ENCODE measurements at places on chromosomes 12 and 14.

DNA sequence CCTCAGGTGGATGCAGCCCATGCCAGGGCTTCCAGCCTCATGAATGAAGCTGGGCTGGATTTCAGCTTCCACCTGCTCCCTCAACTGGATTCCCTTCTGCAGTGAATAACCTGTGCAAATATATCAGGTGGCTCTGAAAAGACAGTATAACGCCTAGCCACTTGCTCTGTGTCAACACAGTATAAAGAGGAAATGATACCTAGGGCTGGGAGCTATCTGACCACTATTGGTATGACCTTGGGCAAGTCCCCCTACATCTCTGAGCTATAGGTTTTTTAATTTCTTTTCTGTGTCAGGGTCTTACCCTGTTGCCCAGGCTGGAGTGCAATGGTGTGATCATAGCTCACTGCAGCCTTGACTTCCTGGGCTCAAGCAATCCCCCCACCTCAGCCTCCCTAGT is 19.8 kb downstream of the ISM2 start:
- no peak for DNase-seq

DNA sequence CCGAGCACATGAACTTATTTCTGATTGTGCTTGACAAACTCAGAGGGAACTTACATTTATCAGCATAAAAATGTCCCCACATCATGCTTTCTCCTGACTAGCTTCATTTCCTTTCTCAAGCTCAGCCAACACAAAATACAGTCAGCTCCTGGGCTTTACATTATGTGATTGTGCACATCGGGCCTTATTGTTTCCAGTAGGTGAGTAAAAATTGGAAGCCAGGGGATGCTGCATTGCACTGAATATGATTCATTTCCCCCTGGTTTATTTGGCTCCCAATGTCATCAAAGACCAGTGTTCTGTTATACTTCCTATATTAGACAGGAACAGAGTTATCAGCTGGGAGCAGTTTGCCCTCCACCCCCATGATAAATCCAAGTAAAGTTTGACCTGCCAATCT is 521.8 kb downstream of the RMST start:
- no peak for DNase-seq

- peak; percentile 81 for DNase-seq
Measured at GRCh38 chr14:76227450-76228050, 75.8 kb downstream of the GPATCH2L start.

GRCh38 chr12:15629761-15630160 is 159.4 kb downstream of the EPS8 start:
- peak; percentile 79 for DNase-seq

DNA sequence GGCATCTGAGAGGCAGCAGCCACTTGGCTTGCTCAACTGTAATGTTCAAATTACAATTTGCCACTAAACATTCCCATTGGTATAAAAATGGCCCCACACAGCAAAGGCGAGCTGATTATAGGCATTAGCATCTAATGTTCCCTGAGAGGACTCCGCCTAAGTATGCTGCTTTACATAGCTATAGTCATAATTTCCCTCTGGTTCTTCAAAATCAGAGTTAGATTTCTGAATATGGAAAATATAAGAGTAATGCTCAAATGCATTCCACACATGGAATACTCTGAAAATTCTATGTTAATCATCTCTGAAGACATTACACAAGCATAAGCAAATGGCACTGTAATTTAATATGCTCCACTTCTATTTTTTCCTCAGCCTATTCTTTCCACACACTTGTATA is 83.7 kb upstream of the BTG1 start:
- no peak for DNase-seq

GRCh38 chr12:49795654-49796105 is 32.5 kb downstream of the NCKAP5L start:
- no peak for DNase-seq

DNA sequence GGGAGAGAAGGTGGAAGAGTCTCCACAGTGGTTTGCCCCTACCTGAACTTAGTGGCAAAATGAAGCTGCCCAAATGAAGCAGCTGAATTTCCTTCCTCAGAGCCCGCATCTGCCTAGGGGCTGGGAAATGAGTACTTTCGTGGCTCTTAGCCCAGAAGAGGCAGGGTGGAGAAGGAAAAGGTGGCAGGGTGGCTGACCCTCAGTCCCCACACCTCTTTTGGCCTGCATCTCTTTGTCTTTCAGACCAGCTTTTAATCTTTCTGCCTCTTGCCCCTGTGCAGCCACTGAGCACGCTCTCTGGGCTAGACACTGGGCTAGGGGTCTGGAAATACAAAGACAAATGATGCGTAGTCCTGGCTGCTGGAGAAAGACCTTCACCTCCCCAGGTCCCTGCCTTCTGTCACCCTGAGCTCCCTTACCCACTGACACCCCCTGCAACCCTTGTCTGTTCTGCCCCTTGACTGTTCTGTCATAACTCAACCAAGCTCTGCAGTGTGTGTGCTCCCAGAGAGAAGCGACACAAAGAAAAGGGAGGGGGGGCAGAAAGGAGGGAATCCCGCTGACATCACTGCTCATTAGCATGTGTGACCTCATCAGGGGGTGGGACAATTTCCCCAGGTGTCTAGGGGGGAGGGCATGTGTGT is 371 bp upstream of the REM2 start:
- DNase-seq: no peak

DNA sequence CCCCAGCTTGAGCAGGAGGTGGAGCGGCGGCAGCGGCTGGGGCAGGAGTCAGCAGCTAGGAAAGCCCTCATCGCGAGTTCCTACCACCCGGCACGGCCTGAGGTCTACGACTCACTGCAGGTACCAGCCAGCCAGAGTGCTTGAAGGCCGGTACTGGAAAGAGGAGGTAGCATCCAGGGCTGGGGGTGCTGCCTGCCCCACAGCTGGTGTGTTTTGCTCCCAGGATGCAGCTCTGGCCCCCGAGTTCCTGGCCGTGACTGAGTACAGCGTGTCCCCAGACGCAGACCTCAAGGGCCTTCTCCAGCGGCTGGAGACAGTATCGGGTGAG is 1.6 kb downstream of the OGFOD2 start:
- no peak for DNase-seq

- DNase-seq: no peak
Measured at GRCh38 chr12:85527192-85527591, 247.2 kb downstream of the ALX1 start.
